ENCODE measurements at places on chromosomes 6 and 20.

GRCh38 chr6:125807293-125807692, 16.5 kb downstream of the NCOA7 start:
- DNase-seq, result no peak

DNA sequence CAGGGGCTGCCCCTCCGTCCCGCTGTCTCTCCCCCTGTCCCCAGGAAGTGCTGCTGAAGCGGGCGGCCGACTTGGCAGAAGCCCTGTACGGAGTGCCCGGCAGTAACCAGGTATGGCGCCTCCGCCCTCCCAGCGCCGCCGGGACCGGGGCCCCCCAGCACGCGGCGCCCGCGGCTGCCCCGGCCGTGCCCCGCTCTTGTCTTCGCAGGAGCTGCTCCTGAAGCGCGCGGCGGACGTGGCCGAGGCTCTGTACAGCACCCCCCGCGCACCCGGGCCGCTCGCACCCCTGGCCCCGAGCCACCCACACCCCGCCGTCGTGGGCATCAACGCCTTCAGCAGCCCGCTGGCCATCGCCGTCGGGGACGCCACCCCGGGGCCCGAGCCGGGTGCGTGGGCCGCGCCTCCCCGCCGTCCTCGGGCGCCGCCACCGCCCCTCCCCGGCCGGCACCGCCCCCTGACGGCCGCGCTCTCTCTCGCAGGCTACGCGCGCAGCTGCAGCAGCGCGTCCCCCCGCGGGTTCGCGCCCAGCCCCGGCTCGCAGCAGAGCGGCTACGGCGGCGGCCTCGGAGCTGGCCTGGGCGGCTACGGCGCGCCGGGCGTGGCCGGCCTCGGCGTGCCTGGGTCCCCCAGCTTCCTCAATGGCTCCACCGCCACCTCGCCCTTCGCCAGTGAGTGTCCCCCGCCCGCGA, 48.4 kb downstream of the CPXM1 start:
- no peak for DNase-seq

- DNase-seq, result no peak
Measured at GRCh38 chr6:121522265-121522664, 86.8 kb downstream of the GJA1 start.

- no peak for DNase-seq
Measured at GRCh38 chr6:35687658-35688604, 784 bp downstream of the FKBP5 start.

DNA sequence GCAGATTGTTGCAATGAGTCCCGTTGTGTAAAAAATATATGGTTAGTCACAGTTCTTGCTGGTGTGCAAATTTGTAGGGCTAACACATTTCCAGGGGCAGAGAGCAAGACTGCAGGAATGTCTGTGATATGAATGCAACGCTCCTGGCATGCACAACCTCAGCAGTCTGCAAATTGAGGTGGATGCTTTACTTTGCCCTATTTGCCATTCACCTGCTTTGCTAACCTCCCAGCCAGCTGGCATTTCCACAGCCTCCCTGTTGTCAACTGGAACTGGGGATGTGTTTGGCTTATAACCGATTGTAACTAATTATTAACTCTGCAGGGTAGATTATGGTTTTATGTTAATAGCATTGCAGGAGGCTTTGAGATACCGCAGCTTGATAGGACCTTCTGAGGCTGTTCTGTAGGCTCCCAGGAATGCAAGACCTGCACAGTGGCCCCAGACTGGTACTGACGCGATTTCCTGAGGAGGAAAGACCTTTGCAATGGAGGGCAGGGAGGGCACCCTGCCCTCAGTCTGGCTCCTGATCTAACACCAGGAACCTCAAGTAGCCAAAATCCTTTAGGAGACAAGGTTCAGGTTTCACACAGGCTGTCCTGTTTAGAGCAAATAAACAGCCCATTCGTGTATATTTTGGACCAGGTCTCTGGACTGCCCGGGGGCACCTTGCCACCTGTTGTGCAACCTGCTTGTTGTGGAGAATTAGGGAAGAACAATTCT, 53.4 kb downstream of the EDN1 start:
- no peak for DNase-seq

GRCh38 chr6:95280686-95281273, 296.6 kb upstream of the MANEA start:
- no peak for DNase-seq

DNA sequence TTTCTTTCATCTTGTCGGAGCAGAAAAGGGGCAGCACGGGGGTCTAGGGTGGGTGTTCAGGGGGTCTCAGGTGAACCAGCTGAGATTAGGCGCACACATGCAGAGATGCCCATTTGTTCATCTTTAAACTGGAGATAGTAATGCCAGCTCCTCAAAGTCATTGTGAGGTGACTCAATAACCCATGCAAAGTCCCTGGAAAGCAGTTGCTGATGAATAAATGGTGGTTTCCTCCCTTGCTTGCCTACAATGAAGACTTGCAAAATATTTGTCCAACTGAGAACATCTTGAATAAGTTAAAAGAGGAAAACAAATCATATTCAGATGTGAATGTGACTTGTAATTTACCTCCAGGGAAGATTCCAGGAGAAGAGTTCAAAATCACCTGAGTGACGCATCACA, 206.9 kb downstream of the LY86 start:
- no peak for DNase-seq

DNA sequence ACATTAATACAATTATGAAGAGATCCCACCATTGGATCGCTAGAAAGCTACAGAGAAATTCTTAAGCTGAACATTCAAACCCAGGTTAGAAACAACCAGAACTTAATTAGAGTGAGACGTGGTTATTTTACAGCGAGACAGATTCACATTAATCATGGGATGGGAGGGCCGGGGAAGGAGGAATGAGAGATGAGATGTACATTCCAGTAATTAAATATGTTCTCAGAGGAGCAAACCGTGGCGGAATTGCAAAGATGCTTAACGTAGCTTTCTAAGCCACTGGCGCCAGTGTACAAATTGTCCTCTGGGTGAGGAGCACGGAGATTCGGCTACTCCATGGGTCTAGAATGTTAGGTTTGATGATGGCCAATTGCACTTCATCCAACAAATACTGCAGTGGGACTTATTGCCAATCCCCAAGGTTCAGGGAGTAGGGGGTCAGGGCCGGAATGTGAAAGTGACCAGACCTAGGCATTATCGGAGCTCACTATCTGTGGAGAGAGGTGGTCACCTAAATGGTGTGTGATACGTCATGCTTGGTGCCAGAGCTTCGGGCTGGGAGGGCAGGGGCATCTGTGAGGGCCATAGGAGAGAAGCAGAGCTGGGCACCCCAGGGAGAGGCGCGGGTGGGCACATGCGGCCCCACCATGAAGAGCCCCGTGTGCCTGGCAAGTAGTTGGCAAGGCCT, 114.7 kb downstream of the EDN3 start:
- DNase-seq, result no peak

DNA sequence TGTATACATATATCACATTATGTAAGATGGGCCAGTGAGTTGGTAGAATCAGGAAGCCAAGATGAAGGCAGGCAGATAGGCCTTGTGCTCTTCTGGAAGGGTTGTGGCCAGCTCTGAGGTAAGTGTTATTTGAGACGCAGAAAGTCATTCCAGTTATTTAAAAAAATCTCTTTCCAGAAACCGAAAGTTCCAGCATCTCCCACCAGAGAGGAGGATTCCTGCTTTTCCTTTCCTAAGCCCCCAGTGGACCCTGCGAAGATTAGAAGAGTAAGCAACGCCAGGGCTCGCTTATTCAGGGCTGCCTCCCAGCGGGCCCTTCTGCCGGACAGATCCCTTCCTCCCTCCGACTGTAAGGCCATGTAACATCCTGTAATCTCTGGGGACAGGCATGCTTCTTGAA, 20.4 kb downstream of the ARMC2 start:
- no peak for DNase-seq

DNA sequence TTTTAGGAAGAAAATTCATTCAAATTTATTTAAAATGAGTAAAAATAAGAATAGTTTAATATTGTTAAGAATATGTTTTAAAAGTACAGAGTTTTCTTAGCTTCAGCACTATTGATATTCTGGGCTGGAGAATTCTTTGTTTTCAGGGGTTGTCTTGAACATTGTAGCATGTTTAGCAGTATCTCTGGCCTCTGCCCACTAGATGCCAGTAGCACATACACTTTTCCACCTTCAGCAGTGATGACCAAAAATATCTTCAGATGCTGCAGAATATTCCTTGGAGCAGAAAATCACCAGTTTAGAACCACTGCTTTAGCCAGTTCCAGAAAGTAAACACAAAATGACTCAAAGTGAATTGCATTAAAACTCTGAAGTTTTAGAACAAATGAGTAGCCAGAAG, 19.4 kb upstream of the SDHAF4 start:
- DNase-seq, result no peak

DNA sequence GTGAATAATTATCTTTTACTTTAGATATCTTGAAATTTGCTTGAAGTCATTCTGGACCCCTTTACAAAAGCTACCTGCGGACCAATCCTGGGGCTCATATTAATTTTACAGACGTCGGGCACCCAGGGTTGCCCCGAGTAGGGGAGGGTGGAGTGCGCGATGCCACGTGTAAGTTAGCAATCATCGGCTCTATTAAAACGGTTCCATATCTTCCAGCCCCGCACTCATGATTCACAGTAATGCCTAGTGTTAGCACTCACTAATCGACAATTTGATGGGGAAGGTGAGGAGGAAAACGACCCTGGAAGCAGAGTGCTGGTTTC, 34.9 kb upstream of the TCF21 start:
- no peak for DNase-seq

DNA sequence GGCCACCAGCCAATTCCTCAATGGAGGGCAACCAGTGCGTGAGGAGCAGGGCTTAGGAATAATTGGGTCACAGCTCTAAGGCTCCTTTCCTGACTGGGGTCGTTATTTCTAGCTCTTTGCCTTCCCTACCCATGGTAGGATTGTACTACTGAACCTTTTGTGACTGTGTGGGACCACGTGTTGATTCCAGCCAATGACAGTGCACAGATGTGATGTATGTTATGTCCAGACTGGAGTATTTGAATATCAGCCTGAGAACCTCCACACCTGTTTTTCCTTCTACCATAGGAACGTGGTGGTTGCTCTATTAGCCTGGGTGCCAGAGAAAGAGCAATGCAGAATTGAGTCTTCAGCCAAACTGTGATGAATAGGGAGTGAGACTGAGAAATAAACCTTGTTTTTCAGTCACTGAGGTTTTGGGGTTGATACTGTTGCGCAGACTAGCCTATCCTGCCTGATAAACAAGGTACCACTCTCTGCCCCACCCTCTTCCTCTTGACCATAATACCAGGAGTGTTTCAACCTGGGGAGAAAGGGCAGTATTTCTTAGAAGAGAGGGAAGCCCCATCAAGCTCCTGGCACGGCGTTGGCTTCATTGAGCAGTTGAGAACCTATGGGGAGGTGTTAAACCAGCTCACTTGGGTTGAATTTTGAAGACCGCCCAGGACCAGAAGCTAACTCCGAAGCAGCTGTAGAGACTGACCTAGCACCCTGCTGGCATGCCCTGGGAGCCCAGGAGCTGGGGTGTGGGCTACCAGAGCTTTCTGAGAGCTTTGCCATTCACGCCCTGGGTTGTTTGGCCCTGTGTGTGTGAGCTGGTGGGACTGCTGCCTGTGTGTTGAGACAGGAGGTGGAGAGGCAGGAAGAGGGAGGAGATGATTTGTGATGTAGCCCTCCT, 105.5 kb upstream of the BACH2 start:
- DNase-seq, result no peak

DNA sequence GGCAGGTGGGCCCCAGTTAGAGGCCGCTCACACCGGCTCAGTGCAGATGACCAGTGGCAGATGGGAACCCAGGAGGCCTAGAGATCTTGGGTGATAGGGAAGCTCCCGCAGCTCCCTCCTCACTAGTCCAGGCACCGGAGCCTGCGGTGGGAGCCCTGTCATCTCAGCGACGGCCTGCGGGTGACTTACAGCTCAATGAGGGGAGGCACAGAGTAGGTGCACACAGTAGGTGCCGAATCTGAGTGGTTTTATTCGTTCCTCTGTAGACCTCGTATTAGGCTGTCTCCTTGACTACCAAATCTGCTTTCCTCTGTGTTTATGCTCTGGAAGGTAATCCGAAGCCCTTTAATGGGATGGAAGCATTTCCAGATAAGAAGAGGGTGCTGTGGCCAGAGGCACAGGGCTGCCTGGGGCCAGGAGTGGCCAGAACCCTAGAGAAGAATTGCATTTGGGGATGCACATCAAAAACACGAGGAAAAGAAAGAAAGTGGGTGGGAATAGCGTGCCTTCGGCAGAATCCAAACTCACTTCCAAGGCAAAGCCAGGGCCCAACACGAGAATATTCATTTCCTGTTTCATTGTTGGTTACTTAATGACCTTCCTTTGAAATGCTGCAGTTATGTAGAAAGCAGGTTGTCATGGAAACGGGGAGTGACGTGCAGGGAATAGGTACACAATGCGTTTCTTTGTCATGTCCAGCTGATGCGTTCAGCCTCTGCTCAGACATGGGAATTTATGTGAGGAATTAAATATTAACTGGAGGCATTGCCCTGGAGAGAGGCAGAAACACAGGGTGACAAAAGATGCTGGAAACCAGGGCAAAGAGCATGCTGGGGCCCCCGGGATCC, 24.7 kb downstream of the MYT1 start:
- no peak for DNase-seq

DNA sequence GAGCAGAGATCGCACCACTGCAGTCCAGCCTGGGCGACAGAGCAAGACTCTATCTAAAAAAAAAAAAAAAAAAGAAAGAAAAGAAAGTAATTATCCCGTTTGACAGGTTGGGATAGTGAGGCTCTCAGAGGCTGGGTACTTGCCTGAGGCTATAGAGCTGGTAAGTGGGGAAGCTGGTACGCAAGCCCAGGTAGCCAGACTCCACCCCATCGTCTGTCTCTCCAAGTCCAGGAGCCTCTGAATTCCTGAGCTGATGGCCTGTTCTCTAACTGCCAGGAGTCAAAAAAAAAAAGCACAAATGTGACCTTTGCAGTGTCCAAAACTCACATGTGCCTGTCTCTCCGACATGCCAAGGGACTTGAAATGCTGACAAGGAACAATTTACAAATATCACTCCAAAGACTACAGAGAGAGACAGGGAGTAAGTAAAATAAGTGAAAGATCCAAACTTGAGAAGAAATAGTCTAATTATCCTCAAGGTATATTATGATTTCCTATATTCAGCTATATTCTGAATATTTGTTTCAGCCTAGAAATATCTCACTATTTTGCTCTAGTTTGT, 109.1 kb upstream of the SCAF8 start:
- no peak for DNase-seq

DNA sequence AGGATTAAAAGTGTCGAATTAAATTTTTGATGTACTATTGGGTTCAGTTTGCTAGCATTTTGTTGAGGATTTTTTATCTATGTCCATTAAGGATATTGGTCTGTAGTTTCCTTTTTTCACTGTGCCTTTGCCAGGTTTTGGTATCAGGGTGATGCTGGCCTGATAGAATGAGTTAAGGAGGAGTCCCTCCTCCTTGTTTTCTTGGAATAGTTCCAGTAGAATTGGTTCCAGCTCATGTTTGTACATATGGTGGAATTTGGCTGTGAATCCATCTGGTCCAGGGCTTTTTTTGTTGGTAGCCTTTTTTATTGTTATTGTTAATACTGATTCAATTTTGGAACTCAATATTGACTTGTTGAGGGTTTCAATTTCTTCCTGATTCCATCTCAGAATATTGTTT, 141.8 kb downstream of the SIM1 start:
- DNase-seq, result no peak

GRCh38 chr6:8710668-8711431, 275.5 kb upstream of the SLC35B3 start:
- no peak for DNase-seq

All from esophagus muscularis mucosa (tissue), 4 donors.